ENCODE measurements at places on chromosomes 7 and 10.

GRCh38 chr10:76879116-76879913 is 758.3 kb downstream of the KCNMA1 start:
- no peak for DNase-seq

- no peak for DNase-seq
Measured at GRCh38 chr10:77715088-77715487, 77.5 kb upstream of the KCNMA1 start.

DNA sequence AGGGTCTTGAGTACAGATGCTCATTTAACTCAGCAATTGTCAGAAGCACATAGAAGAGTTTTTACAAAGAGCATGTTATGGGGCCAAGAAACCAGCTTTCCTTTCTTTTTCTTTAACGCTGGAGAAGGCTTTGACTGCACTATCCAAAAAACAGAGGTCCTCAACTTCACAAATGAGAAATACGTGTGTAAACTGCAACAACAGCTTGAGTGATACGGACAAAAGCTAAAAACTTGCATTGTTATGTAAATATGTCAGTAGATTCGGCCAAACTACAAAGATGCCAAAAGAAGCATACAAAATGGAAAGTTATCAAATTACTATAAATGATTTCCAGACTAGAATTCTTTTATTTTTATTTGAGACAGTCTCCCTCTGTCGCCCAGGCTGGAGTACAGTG is 62.4 kb upstream of the C10orf90 start:
- no peak for DNase-seq

DNA sequence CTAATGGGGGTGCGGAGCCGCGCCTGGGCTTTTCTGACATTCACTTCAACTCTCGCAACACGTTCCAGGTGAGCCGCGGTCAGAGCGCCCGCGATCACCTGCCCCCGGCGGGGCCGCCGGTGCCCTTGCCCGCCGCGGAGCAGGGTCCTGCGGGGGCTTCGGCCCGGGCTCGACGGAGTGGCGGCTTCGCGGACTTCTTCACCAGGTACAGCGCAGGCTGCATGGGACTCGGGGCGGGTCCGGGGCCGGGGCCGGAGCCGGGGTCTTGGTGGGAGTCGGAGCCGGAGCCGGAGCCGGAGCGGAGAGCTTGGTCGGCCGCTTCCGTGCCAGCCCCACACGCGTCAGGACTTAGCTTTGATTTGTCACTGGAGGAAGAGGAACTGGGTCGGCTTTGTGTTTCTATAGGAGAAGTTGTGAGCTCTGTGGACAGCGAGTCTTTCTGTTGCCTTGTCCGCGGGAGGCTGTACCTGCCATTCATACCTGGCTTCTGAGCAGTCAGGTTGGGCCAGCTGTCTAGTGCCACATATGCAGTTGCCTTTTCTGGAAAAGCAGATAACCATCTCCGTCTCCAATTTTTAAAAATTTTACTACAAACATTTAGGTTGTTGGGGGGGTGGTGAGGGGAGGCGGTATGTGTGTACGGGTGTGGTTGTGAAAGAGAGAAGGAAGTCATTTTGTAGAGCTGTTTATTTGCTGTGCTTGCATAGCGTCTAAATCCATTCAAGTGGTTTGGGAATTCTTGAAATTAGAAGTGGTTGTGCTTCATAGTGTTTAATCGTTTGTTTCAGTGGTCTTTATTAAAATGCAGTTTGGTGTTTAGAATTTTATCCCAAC is 1.3 kb downstream of the TBC1D12 start:
- no peak for DNase-seq

DNA sequence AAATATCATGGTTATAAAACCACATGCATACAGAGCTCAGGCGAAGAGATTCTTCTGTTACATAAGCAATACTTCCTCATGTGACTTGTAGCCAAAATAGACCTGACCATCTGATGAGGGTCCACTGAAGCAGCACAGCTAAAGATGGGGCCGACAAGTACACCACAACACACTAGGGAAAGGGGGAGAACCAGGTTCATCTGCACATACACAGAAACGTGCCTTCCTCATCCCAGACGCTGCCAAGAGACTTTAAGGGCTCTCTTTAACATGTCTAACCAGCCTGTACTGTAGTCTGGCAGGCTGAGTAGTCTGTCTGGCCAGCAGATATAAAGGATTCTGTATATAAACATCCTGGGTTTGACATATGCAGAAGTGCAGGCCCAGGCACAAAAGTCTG is 30.3 kb downstream of the ERCC6 start:
- DNase-seq, result no peak

GRCh38 chr10:87642988-87643387 is 16.7 kb upstream of the PAPSS2 start:
- no peak for DNase-seq

DNA sequence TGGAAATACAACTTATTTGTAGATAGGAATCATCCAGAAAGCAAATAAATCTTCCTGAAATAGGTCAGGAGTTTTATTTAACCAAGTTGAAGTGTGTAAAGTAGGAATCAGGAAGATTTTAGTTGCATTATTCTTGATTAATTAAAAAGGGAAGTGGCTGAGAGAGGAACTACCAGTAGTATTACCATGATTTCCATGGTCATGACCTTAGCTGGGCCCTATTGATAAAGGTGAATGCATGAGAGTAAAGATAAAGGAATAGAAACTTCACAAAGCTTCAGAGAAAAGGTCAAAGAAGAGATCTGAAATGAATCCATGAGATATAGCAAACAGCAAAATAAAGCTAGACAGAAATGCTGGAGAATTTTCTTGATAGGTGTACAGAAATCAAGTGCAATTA is 46.2 kb upstream of the DLX6 start:
- no peak for DNase-seq

- DNase-seq, result no peak
Measured at GRCh38 chr10:124912101-124912886, 29.6 kb upstream of the ZRANB1 start.

DNA sequence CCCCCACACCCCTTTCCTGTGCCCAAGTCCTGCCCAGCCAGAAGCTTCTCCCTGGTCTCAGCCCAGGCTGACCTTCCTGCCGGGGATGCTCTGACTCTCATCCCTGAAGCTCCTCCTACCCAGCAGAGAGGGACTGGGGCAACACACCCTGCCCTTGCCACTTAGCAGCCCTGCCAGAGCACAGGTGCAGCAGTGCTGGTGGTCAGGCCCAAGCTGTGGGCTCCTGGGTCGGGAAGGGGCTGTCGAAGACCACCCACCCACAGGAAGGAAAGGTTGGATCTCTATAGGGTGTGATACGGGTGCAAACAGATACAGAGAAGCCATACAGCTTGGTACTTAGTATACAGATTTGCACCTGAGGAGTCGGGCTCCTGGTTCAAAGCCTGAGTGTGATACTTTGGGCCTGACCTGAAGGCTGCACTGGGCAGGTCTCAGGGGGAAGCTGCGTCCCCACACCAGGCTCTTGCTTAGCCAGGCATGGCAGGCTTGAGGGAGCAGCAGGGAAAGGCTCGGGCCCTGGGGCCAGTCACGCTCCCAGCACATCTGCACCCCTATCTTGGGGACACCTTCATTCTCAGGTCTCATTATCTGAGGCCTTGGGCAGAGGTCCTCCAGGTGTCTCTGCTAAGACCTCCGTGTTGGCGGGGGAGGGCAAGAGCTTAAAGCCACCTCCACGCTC is 47.3 kb downstream of the TCERG1L start:
- DNase-seq, result no peak

- no peak for DNase-seq
Measured at GRCh38 chr7:143516981-143517380, 39.3 kb downstream of the TAS2R41 start.

All from NCI-H1930 (cell line).